Osteoblast (primary cell): ENCODE measurements at places on chromosomes 6 and 20.

DNA sequence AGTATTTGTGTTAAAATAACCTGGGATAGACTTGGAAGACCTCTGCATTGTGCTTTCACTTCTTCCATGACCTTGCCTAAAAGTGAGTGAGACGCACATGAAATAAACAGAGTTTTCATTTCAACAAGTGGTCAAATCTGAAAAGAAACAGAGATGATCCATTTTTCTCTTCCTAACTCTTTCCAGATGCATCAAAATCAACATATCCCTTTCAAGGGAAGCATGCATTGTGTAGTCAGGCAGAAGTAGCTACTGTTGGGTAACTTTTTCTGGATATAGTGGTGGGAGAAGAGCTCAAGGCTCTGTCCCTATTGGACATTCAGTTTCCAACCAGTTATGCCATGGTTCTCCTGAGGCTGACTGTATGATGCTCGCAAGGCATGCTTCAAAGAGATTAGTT lies 233.0 kb upstream of the JAG1 start:
- H3K4me1 ChIP-seq, result peaks cover 5% of the 10 kb centered on the region
- H3K36me3 ChIP-seq, result no peaks in the 10 kb centered on the region
- no peaks in the 10 kb centered on the region for H3K27me3 ChIP-seq

GRCh38 chr6:82704045-82704444 lies 340.4 kb downstream of the TPBG start:
- DNase-seq, result no peak
- peaks cover 12% of the 10 kb centered on the region for H3K27me3 ChIP-seq
- no peak overlapping the region for H3K4me3 ChIP-seq
- no peaks in the 10 kb centered on the region for H3K36me3 ChIP-seq
- H3K4me1 ChIP-seq, result no peaks in the 10 kb centered on the region

- no peaks in the 10 kb centered on the region for H3K27me3 ChIP-seq
- no peak overlapping the region for H3K4me3 ChIP-seq
- H3K36me3 ChIP-seq, result no peaks in the 10 kb centered on the region
- H3K4me1 ChIP-seq, result no peaks in the 10 kb centered on the region
- no peak overlapping the region for H3K27ac ChIP-seq
- DNase-seq, result no peak
Observed at GRCh38 chr6:132270726-132271402, 130.4 kb downstream of the MOXD1 start.

- no peaks in the 10 kb centered on the region for H3K4me1 ChIP-seq
- H3K27me3 ChIP-seq, result peaks cover 6% of the 10 kb centered on the region
- H3K4me3 ChIP-seq, result no peak overlapping the region
- H3K36me3 ChIP-seq, result no peaks in the 10 kb centered on the region
- no peak overlapping the region for H3K27ac ChIP-seq
- no peak for DNase-seq
Observed at GRCh38 chr6:33987531-33988021, 158.3 kb downstream of the GRM4 start.

GRCh38 chr6:121485359-121485811 lies 49.9 kb downstream of the GJA1 start:
- peak overlapping the region; percentile 25 for H3K27ac ChIP-seq
- no peak overlapping the region for H3K4me3 ChIP-seq
- no peaks in the 10 kb centered on the region for H3K4me1 ChIP-seq
- H3K36me3 ChIP-seq, result no peaks in the 10 kb centered on the region

GRCh38 chr20:47041396-47041899 lies 146.8 kb downstream of the EYA2 start:
- no peak overlapping the region for H3K4me3 ChIP-seq
- no peak for DNase-seq
- H3K4me1 ChIP-seq, result peaks cover 8% of the 10 kb centered on the region
- H3K27me3 ChIP-seq, result no peaks in the 10 kb centered on the region
- no peak overlapping the region for H3K27ac ChIP-seq

DNA sequence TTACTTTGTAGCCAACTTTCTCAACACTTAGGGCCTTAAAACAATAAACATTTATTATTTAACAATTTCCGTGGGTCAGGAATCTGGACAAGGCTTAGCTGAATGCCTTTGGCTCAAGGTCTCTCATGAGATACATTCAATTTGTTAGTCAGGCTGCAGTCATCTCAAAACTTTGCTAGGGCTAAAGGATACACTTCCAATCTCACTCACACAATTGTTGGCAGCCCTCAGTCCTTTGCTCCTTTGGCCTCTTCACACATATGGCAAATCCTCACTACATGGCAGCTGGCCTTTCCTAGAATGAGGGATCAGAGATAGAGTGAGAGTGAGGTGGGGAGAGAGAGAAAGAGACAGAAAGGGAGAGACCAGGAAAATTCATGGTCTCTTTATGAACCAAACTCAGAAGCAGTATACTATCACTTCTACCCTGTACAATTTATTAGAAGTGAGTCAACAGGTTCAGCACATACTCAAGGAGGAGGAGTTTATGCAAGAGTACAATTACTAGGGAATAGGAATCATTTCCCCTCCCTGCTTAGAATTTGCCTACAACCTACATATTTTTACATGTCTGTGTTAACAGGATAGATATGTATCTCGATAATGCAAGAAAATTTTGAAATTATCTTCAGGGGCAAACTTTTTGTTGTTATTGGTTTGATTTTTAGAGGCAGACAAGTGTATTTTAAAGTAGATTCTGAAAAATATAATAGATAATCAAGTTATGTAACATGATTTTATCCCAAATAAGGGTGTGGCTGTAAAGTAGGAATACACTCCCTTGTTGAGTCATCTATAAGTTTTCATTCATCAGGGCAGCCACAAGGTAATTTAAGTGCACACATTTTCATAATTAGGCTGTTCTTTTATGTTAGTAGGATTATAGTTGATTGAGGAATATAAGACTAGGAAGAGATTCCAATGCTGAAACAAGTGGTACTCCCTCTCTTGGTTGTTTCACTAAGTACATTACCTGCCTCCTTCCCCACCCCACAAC lies 85.9 kb upstream of the HMGCLL1 start:
- peaks cover 2% of the 10 kb centered on the region for H3K4me1 ChIP-seq
- no peak for DNase-seq
- H3K4me3 ChIP-seq, result no peak overlapping the region
- no peaks in the 10 kb centered on the region for H3K36me3 ChIP-seq

- no peaks in the 10 kb centered on the region for H3K27me3 ChIP-seq
- peak overlapping the region; percentile 60 for H3K4me3 ChIP-seq
- peak; percentile 92 for DNase-seq
- no peak overlapping the region for H3K27ac ChIP-seq
Observed at GRCh38 chr6:14638906-14639761, 521.6 kb downstream of the CD83 start.

- DNase-seq, result peak; percentile 65
- no peak overlapping the region for H3K4me3 ChIP-seq
- H3K27ac ChIP-seq, result no peak overlapping the region
- H3K36me3 ChIP-seq, result no peaks in the 10 kb centered on the region
- no peaks in the 10 kb centered on the region for H3K27me3 ChIP-seq
Observed at GRCh38 chr6:149320796-149321195, 3.3 kb downstream of the TAB2 start.

DNA sequence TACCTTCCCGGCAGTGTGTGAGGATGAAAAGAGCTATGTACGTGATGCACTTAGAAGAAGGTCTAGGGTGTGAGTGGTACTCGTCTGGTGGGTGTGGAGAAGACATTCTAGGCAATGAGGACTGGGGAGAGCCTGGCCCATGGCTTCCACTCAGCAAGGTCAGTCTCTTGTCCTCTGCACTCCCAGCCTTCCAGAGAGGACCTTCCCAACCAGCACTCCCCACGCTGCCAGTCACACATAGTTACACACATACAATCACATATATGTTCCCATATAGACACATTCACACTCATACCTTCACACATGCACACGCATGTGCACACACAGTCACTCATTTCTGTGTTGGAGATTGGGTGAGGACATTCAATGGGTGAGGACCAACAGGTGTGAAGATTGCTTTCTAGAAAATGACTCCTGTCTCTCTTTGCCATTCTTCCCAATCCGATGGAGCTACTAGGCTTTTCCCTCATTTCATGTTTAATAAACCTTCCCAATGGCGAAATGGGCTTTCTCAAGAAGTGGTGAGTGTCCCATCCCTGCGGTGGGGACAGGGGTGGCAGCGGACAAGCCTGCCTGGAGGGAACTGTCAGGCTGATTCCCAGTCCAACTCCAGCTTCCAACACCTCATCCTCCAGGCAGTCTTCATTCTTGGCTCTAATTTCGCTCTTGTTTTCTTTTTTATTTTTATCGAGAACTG lies 30.4 kb downstream of the SRSF3 start:
- no peaks in the 10 kb centered on the region for H3K36me3 ChIP-seq
- H3K4me3 ChIP-seq, result peak overlapping the region; percentile 10
- peaks cover 26% of the 10 kb centered on the region for H3K4me1 ChIP-seq
- peak; percentile 13 for DNase-seq
- H3K27me3 ChIP-seq, result no peaks in the 10 kb centered on the region

GRCh38 chr6:168242940-168243225 lies 76.7 kb downstream of the DACT2 start:
- H3K27me3 ChIP-seq, result peaks cover 4% of the 10 kb centered on the region
- peak; percentile 44 for DNase-seq
- no peaks in the 10 kb centered on the region for H3K4me1 ChIP-seq

GRCh38 chr20:51522207-51522606 lies 20.3 kb downstream of the NFATC2 start:
- H3K4me3 ChIP-seq, result no peak overlapping the region
- no peaks in the 10 kb centered on the region for H3K27me3 ChIP-seq
- peaks cover 5% of the 10 kb centered on the region for H3K4me1 ChIP-seq
- DNase-seq, result no peak

- no peaks in the 10 kb centered on the region for H3K27me3 ChIP-seq
- H3K4me1 ChIP-seq, result no peaks in the 10 kb centered on the region
- H3K4me3 ChIP-seq, result no peak overlapping the region
- H3K27ac ChIP-seq, result no peak overlapping the region
- no peak for DNase-seq
Observed at GRCh38 chr6:17630511-17631073, 30.5 kb downstream of the FAM8A1 start.

GRCh38 chr20:62780696-62781095 lies 15.6 kb upstream of the MRGBP start:
- no peaks in the 10 kb centered on the region for H3K36me3 ChIP-seq
- DNase-seq, result no peak
- peaks cover 3% of the 10 kb centered on the region for H3K27me3 ChIP-seq
- no peak overlapping the region for H3K4me3 ChIP-seq
- no peaks in the 10 kb centered on the region for H3K4me1 ChIP-seq

- H3K4me3 ChIP-seq, result no peak overlapping the region
- H3K4me1 ChIP-seq, result no peaks in the 10 kb centered on the region
- H3K27me3 ChIP-seq, result peaks cover 83% of the 10 kb centered on the region
- no peak overlapping the region for H3K27ac ChIP-seq
- no peak for DNase-seq
- no peaks in the 10 kb centered on the region for H3K36me3 ChIP-seq
Observed at GRCh38 chr6:30075790-30076732, 492 bp upstream of the RNF39 start.

GRCh38 chr6:99745651-99746050 lies 139.0 kb downstream of the PRDM13 start:
- H3K27ac ChIP-seq, result no peak overlapping the region
- no peak for DNase-seq
- no peak overlapping the region for H3K4me3 ChIP-seq
- H3K27me3 ChIP-seq, result no peaks in the 10 kb centered on the region
